Non-pigmented ciliary epithelial cell (primary cell): ENCODE measurements at places on chromosomes 2 and 18.

DNA sequence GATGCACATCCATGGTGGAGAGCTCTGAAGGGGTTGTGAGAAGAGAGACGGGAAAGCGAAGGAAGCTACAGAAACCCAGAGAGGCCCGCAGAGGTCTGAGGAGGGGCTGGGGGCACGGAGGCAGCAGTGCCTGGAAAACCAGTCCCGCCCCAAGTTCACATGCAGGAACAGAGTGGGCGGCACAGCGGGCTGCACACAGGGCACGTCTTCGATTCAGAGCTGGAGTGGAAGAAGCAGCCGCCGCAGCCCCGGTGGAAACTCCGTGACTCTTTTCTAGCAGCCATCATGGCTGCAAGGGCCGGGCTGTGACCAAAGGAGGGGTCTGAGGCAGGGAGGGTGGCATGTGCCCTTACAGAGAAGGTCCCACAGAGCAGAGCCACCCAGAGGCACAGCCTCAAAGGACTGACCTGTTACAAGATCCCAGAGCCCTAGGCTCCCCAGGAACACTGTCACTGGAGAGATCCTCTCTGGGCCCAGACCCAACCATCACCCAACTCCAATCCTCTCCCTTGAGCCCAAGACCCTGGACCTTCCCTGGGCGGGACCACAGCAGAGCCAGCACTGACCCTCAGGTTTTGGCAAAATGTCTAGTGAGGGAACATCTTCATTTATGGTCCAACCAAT is 10.7 kb downstream of the PRKAG3 start:
- DNase-seq = no peak

GRCh38 chr2:174198846-174199564 is 49.3 kb downstream of the OLA1 start:
- DNase-seq = no peak

- no peak for DNase-seq
Measured at GRCh38 chr2:2689306-2689705, 358.2 kb upstream of the MYT1L start.

DNA sequence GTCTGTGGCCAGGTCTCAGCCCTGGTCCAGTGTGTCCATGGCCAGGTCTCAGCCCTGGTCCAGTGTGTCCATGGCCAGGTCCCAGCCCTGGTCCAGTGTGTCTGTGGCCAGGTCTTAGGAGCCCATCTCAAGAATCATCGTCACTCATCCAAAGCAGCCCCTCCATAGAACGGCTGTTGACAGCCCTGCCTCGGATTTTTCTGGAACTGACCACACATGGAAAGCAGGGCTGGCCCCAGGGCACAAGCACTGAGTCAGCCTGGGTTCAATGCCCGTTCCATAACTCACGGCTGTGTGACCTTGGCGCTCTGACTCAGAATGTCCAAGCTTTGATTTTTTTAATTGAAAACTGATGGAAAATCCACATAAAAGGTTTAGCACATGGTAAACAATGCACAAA is 59.9 kb upstream of the SNTG2 start:
- DNase-seq = no peak

DNA sequence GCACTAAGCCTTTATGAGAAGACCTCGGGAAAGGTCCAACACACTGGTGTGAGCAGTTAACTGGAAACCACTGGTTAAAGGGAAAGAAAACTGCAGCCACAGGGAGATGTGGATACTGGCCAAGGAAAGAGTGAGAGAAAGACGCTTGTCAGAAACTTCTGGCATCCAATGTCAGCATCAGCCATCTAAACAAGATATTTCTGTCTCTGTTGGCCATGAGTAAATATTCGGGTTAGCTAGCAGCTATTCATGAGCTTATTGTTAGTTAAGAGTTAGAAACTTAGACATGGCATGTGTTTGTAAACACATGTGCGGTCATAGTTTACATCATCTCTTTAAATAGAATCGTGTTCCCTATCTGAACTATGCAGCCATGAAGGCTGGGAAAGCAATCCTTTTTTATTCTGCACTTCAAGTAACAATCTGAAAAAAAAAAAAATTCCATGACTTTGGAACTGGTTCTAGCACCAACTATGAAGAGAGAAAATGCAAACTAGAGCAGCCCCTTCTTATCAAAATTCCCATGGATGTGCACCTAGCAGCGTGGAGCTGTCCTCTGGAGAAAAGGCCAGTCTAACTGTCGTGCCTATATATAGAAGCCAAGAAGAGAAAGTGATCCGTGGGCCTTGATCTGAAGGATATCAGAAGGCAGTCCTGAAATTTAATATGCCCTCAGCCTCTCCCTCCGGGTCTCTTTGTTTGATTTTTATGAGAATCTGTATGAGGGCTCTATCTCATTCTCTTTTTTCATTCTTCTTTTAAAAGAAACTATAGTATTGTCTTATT is 84.0 kb upstream of the RFX8 start:
- DNase-seq = no peak

- DNase-seq = no peak
Measured at GRCh38 chr2:68934021-68934420, 18.7 kb downstream of the GKN2 start.

DNA sequence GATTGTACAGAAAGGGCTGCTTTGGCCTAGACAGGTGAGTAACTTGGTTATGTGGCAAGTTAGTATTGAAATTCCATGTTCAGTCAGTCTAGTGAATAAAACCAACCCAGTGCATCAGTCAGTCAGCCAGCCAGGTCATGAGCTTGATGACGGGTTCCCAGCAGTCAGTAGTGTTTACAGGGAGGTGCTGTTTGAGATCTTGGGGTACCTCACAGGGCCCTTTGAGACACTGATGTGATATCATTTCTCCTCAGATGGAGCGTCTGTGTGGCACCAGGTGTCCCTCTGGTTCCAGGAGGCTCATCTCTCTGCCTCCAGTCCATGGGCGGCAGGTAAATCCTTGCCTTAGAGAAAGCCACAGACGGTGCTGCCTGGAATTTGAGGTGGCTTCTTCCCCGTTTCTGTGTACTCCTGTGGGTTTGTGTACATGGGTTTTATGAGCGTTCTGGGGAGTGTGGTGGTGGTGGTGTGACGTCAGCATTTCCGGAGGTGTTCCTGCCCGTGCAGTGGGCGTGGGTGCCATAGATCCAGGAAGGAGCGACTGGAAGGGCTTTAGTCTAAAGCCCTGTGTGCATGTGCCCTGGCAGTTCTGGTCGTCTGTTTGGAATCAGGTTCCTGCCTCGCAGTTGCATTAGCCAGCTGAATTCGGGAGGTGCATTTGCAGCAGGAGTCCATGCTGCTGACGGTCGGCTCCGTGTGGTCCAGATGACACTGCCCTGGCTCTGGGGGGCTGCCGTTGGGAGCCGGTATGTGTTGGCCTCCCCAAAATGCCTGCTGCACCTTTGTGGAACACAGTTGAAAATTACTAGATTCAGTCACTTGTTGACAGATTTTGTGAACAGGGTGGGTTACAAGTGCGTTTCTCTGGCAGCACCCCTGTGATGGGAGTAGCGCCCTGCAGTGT is 2.1 kb downstream of the CTDP1 start:
- DNase-seq = no peak

DNA sequence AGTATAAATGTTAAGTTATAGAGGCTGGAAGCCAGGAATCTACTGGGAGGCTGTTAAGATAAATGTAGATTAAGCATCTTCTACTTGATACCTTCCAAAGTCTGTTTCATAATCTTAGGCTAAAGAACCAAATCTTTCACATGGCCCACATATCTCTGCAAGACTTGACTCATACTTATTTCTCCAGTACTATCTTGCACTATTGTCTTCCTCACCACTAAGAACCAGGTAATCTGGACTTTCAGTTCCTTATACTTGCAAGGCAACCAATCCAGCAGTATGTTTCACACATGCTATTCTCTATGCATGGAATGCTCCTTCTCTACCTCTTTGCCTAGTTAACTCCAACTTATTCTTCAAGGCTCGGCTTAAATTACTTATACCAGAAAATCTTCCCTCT is 62.2 kb downstream of the RBMS1 start:
- DNase-seq = no peak

GRCh38 chr2:203694191-203694590 is 12.2 kb upstream of the CD28 start:
- DNase-seq = no peak

- no peak for DNase-seq
Measured at GRCh38 chr18:61784834-61785233, 108.0 kb downstream of the RNF152 start.

DNA sequence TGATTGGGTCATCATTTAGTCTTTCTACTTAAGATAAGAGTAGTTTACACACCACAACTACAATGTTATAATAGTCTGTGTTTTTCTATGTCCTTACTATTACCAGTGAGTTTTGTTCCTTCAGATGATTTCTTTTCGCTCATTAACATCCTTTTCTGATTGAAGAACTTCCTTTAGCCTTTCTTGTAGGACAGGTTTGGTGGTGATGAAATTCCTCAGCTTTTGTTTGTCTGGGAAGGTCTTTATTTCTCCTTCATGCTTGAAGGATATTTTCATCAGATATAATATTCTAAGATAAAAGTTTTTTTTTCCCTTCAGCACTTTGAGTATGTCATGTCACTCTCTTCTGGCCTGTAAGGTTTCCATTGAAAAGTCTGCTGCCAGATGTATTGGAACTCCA is 38.0 kb upstream of the SLC16A14 start:
- DNase-seq = no peak

GRCh38 chr2:207770602-207771404 is 1.1 kb upstream of the FZD5 start:
- DNase-seq = no peak

- no peak for DNase-seq
Measured at GRCh38 chr2:184113696-184114403, 484.5 kb upstream of the ZNF804A start.

DNA sequence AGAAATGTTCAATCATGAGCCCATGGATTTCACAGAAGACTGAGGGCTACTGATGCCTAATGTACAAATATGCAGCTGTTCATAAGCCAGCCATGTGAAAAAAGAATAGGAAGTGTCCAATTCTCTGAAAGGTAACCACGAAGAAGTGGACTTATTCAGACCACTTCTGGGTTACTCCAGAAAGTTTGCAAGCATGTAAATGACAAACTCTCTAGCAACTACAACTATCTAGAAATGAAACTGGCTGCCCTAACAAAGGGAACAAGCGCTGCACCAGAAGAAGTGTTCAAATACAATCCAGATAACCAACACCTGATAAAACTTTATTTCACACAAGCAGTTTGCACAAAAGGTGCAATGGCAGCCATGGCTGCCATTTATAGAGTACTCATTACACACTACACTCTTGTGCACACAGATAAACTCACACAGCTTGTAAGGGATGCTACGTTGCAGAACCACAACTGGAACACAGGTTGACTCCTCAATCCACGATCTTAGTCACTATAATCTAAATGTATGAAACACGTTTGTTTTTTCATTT is 13.9 kb downstream of the MBOAT2 start:
- no peak for DNase-seq

DNA sequence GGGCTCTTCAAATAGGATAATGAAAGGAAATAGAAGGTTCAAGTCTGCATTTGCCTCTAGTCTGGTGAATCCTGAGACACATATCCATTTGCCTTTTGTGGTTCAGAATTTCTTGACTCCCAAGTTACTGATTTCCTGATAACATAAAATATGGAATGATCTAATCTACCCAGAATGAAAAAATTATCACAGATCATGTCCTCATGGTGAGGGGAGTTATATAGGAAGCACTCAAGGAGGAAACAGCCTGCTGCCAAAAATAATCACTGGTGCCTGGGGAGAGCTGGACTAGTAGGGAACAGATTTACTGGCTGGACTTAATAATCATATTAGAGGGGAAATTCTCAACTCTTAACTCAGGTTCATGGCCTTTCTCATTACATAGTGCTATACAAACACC is 95.5 kb upstream of the STK17B start:
- DNase-seq = no peak

GRCh38 chr18:48955830-48956261 is 5.1 kb upstream of the SMAD7 start:
- peak; percentile 63 for DNase-seq

GRCh38 chr2:60612033-60612432 is 58.6 kb upstream of the BCL11A start:
- no peak for DNase-seq

GRCh38 chr18:79323471-79323870 is 72.3 kb upstream of the NFATC1 start:
- DNase-seq = no peak

GRCh38 chr2:182229297-182229696 is 197.5 kb downstream of the PDE1A start:
- DNase-seq = no peak

GRCh38 chr18:53417003-53417402 is 807.5 kb downstream of the MBD2 start:
- no peak for DNase-seq

DNA sequence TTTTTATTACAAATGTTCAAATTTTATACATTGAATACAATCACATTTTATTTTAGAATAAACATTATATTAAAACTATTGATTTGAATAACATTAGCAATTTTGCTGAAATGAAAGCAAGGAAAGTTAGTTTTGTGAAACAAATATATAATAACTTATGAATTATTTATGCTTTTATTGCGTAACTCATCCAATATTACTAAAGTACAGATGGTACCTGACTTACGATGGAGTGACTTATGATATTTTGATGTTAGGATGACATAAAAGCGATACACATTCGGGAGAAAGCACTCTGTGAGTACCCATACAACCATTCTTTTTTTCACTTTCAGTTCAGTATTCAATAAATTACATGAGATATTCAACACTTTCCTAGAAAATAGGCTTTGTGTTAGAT is 26.5 kb downstream of the GPR39 start:
- DNase-seq = no peak

GRCh38 chr18:49023938-49024803 is 73.4 kb upstream of the SMAD7 start:
- no peak for DNase-seq

GRCh38 chr2:197950006-197950405 is 145.6 kb downstream of the PLCL1 start:
- DNase-seq = no peak

GRCh38 chr2:181456660-181457120 is 496 bp upstream of the ITGA4 start:
- DNase-seq = no peak

DNA sequence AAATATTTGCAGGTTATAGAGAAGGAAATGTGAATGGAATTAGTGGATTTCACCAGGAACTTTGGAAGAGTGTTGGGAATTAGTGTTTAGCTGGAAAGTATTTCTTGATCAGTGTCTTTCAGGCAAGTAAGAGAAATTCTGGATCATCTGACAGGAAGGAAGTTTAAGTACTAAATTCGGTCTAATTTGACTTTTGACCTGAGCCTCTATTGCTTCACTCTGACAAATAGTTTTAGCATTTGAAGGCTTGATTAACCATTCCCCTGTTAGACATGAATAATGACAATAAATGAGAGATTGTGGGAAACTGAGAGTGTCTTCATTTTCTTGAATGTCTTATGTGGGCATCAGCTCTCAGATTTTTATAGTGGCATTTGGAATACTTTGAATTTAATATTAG is 16.0 kb downstream of the CCNT2 start:
- no peak for DNase-seq

DNA sequence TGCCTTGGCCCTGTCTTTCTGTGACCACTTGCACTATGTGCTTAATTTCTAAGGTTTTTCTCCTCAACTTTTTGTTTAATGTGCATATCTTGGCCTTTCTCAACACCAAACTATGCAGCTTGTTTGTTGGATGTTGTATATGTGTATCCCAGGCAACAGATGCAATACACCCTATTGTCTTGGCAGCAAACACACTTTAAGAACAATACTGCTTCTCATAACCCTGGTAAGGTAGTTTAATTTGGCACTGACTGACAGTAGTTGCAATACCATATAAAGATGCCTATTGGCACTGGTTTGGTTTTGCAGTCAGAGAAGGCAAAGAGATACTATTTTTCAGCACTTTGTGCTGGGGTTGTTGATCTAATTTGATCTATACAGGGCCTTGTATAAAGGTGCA is 360.7 kb upstream of the CWC22 start:
- DNase-seq = no peak
